ENCODE measurements at places on chromosomes 12 and 14.

GRCh38 chr12:33944703-33945437 lies 77.4 kb upstream of the ALG10 start:
- no peak for DNase-seq

GRCh38 chr14:24058260-24058950 lies 6.6 kb downstream of the CARMIL3 start:
- peak; percentile 78 for DNase-seq

DNA sequence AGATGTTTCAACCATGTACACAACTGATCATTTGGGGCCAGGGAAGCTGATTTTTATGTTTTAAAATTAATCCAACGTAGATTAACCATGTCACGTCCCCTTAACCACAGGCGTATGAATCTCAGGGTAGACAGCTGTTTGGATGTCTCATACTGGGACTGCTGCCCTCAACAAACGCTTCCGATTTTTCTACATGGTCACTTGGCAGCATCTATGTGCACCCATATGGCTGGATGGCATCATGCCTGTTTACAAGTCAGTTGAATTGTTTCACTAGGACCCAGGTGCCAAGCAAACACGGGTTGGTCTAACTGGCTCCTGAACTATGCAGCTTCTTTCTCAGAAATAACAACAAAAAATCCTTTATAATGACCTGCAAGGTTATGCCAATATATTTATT lies 393.8 kb downstream of the NPAS3 start:
- DNase-seq = no peak

DNA sequence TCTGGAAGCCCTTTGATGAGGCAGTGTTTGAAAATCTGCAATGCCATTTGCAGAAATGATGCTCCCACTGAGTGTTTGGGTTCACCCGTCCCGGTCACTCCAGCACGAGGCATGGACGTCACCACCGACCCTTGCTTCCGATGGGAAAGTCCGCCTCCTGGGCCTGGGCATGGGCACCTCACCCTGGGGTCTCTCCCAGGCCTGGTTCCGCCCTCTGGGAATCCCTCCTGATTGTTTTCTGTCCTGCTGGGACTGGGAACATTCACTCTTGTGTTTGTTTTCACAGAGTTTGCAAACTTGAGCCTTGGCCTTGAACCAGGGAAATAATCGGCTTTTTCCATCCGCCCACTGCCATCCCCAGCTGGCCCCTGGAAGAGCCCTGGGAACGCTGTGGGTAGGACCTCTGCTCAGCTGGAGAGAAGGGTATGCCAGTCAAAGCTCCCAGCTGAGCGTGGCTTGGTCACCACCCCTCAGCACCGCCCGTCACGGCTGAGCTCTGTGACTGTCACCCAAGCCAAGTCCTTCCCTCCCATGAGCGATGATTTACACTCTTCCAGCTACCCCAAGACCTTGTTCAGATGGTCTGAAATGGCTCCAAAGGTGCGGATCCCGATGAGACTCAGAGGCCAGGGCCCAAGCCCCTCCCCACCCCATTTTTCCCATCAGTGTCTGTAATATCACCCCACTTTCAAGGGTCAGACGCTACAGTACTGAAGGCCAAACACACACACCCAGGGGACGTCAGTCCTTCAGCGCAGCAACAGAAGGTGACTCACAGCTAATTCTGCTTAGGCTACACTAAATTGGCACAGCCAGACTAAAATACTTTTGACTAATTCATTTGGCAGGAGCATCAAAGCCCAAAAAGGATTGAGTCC lies 34.1 kb upstream of the FZD10 start:
- no peak for DNase-seq

GRCh38 chr12:3680919-3681594 lies 71.9 kb downstream of the CRACR2A start:
- DNase-seq = no peak

GRCh38 chr12:27185234-27186021 lies 58.7 kb upstream of the STK38L start:
- DNase-seq = peak; percentile 60

DNA sequence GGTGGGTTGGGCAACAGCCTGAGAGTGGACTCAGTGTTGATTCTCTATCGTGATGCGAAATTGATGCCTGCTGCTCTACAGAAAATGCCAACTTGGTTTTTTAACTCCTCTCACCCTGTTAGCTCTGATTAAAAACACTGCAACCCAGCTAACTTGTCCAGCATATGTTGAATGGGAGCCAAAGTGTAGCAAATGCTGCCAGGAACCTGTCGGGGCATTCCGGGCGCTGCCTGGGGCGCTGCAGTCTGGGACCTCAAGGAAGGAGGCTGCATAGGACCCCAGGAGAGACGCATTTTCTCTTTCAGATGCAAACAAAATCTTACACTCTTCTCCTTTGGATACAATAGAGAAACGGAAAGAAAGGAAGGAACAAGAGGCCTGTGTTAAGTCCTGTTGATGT lies 3.9 kb downstream of the B3GNT4 start:
- DNase-seq = no peak

DNA sequence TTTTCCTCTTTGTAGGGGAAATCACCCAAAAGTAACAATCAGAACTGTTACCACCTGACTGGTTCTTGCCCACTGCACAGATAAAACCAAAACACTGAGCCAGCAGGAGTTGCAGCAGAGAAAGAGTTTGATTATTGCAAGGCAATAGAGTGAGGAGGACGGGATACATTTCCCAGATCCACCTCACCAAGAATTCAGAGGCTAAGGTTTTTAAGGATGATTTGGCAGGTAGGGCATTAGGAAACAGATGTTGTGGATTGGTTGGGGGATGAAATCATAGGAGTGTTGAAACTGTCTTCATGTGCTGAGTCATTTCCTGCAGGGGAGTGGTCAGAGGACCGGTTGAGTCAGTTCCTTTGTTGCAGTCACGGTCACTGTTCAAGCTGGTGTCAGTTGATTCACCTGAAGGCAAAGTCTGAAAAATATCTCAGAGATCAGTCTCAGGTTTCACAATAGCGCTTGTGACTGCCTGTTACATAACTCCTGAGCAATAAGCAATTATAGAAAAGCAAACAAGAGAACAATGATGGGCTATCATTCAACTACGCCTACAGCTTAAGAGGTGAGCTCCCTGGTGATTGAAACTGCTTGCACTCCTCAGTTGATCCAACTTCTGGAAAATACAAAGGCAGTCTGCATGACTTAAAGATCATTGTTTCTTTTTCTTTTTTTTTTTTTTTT lies 20.3 kb upstream of the AMN1 start:
- peak; percentile 75 for DNase-seq

DNA sequence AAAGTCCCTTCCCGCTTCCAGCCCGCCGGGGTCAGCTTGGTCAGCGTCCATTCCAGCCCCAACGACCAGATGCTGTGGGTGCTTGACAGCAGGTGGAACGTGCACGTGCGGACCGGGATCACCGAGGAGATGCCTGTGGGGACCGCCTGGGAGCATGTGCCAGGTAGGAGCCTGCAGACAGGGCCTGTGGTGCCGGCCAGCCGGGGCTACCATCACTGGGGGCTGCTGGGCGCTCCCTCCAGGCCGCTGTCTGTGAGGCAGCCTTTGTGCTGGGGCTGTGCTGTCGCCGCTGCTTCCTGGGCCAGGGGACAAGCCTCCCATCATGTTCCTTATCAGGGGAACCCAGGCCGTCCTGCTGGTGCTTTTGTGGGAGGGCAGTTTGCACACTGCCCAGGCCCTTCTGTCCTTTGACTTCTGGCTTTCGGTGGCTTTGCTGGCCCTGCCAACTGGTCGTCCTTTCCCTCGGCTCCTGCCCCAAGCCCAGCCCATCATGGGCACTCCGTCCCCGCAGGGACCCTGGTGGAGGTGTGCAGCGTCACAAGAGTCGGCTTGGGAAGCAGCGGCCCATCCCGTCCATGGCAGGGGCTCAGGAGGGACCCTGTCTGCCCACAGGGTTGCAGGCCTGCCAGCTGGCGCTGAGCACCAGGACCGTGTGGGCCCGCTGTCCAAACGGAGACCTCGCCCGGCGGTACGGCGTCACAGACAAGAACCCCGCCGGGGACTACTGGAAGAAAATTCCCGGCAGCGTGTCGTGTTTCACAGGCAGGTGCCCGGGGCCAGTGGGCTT lies 12.4 kb downstream of the ANKRD9 start:
- no peak for DNase-seq

DNA sequence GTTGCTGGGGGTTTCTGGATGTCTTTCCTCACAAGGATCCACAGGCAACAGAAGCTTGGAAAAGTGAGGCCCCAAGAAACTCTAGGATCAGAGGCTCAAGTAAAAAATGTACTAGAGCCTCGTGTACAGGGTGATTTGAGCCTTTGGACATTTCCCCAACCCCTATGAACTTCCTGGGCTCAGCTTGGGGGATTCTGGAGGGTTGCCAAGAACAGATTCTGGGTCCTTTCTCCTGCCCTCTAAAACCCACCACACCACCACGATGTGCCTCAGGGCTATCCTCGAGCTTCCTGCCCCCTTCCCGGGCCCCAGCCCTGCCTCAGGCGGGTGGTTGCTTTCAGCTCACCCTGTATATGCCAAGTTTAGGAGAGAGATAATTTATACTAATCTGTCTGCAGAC lies 583 bp downstream of the FAM186B start:
- no peak for DNase-seq

- no peak for DNase-seq
These were observed 18.2 kb upstream of the MON2 start for GRCh38 chr12:62448436-62448835.

DNA sequence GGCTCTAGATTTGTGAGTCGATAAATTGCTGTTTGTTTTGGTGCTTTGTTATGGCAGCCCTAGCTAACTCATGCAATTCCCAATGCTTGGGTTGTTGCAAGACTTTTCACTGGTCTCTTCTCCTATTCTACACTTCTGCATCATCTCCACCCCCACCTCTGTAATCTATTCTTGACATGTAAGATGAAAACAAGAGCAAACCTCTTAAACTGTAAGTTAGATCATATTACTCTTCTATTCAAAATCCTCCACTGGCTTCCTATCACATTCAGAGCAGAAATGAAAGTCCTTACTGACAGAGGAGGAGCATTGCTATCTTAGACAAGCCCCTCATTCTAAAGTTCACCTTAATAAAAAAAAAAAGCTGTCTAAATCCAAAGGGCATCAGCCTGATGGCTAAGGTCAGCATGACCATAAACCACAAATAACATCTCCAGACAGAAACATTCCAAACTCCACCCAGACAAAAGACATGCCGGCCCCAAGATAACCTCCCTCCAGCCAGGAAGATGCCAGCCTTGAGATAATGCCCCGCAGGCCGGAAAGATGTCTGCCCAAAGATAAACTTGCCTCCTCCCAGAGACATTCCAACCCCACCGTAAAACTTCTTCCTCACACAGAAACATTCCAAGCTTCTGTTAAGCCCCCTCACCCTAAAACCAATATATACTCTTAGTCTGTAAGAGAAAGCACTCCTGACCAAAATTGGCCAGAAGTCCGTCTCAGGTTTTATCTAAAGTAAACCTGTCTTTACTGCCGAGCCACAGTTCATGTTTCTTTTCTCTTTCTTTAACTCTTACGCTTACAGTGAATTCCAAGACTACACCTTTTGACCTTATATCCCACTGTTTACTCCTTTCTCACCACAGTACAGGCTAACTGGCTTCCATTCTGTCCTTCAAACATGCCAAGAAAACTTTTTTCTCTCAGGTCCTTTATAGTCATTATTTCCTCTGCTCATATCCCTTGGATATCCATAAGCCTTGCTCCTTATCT lies 308.9 kb downstream of the KCNH5 start:
- DNase-seq = no peak

GRCh38 chr12:51381226-51382079 lies 9.8 kb downstream of the GALNT6 start:
- no peak for DNase-seq

GRCh38 chr14:35252451-35252868 lies 39.7 kb upstream of the PSMA6 start:
- no peak for DNase-seq

DNA sequence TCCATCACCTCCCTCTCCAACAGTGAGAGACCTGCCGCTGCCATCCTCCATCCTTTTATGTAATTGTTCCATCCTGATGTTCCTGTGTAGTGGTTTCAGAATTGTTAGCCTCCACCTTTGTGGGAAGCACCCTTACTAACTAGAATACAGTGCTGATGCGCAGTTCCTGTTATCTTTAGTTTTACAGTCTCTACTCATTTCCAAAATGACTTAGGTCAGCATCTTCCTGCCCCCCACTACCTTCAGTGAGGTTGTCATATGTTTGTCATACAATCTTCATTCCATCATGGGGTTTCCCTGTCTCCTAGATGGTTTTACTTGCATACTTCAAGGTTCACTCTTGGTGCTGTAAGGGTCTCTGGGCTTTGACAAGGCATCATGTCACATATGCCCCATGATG lies 69.8 kb downstream of the EML1 start:
- DNase-seq = no peak

- DNase-seq = no peak
These were observed 87.4 kb downstream of the OR11H12 start for GRCh38 chr14:18688346-18688745.

DNA sequence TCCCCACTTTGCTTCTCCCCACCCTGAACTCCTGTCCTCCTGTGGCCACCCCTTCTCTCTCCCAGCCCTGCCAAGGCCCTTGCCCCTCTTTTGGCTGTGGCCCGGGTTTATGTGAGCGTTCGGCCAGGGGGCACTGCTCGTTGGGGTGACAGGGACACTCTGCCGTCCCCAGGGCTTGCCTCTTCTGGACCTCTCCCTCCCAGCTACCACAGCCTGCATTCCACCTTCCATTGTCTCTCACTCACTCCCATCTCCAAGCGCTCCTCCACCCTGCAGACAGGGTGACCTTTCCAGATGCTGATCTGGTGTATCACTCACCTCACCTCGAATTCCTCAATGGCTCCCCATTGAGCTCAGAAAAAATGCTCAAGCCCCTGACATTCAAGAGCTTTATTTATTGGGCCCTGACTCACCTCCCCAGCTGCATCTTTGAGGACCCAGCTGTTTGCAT lies 1.4 kb downstream of the SERPINA9 start:
- peak; percentile 15 for DNase-seq

GRCh38 chr12:132719141-132719953 lies 8.7 kb downstream of the PGAM5 start:
- DNase-seq = no peak

GRCh38 chr14:50210074-50210473 lies 21.3 kb downstream of the SOS2 start:
- DNase-seq = no peak

GRCh38 chr14:92316937-92317336 lies 6.0 kb upstream of the SLC24A4 start:
- DNase-seq = no peak

- DNase-seq = peak; percentile 89
These were observed at the start of gene AMDHD1 for GRCh38 chr12:95943330-95943842. TSS of gene AMDHD1 (plus strand) at chr12:95943331. CDS start at chr12:95943399, 68 bp downstream.

GRCh38 chr12:5391653-5392052 lies 40.3 kb upstream of the NTF3 start:
- no peak for DNase-seq

- DNase-seq = no peak
These were observed 12.1 kb downstream of the DDX54 start for GRCh38 chr12:113173081-113173698.

DNA sequence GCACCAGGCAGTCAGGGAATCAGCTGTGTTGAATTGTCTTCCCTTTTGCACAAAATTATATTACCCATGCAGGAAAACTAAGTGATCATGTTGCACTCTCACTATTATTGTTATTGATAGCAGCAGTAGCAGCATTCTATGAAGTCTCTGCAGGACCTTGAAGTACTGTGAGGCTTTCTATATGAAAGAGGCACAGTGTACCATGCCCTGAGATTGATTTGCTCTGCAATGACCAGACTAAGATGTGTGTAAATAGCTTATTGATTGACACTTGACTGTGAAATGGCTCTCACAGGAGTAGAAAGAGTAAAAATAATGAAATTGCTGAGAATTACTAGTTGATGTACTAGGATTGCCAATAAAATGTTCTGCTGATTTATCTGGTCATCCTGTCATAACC lies 99.9 kb downstream of the KICS2 start:
- no peak for DNase-seq

- no peak for DNase-seq
These were observed 874 bp downstream of the CDC42BPB start for GRCh38 chr14:103056322-103057027.

- no peak for DNase-seq
These were observed 161.3 kb upstream of the FAR2 start for GRCh38 chr12:28987538-28988324.

Data from activated CD8-positive, alpha-beta memory T cell treated with anti-CD3 and anti-CD28 coated beads for 24 hours (primary cell).